ENCODE measurements at places on chromosomes 16 and 17.

DNA sequence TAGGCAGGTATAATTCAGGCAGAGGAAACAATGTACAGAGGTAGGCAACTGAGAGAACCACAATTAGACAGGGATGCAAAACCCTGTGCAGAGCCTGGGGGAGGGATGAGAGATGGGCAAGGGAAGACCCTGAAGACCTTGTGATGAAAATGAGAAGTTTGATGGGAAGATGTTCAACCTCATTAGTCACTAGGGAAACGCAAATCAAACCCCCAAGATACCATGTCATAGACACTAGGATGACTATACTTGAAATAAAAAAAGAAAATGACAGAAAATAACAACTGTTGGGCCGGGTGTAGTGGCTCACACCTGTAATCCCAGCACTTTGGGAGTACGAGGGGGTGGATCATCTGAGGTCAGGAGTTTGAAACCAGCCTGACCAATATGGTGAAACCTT, 813.1 kb downstream of the CDH11 start:
- DNase-seq = no peak

- no peak for DNase-seq
These were observed 17.9 kb upstream of the ALOX15B start for GRCh38 chr17:8020776-8021564.

- DNase-seq = no peak
These were observed 98.2 kb downstream of the CYLD start for GRCh38 chr16:50839920-50840729.

DNA sequence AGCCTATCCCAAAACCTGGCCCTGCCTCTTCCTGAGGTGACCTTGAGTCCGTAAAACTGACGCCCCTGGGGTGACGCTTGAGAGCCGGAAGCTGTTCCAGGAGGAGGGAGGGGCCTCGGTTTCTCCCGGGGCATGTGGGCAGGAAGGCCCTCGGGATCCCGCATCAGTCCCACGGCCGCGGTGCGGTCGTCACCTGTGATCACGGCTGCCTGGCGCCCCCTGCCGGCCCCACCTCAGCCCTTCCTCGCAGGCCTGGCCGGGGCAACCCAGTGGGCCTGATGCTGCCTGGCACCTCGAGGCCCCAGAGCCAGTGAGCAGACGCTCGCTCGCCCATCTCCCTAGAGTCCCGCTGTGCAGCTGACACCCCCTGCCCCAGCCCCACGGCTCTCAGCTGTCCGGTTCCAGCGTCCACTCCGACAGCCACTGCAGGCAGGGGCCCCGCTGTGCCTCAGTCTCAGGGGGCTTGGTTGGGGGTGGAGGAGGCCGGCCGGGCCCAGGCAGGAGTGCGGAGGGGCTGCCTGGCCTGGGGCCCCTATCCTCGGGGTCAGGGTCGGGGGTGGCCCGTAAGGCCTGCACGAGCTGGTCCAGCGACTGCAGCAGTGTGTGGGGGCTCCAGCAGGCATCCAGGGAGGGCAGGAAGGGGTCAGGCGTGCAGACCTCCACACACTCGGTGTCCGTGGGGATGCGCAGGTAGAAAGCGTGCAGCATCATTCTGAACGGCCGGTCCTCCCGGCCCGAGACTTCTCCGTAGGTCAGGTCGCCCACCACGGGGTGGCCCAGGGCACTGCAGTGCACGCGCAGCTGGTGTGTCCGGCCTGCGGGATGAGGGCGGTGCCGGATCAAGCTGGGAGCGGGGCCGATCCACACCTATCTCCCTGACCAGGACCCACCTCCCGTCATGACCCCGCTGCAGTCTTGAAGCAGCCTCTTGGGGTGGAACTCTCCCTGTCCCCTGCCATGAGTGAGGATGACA, 2.3 kb downstream of the RPUSD1 start:
- DNase-seq = no peak

DNA sequence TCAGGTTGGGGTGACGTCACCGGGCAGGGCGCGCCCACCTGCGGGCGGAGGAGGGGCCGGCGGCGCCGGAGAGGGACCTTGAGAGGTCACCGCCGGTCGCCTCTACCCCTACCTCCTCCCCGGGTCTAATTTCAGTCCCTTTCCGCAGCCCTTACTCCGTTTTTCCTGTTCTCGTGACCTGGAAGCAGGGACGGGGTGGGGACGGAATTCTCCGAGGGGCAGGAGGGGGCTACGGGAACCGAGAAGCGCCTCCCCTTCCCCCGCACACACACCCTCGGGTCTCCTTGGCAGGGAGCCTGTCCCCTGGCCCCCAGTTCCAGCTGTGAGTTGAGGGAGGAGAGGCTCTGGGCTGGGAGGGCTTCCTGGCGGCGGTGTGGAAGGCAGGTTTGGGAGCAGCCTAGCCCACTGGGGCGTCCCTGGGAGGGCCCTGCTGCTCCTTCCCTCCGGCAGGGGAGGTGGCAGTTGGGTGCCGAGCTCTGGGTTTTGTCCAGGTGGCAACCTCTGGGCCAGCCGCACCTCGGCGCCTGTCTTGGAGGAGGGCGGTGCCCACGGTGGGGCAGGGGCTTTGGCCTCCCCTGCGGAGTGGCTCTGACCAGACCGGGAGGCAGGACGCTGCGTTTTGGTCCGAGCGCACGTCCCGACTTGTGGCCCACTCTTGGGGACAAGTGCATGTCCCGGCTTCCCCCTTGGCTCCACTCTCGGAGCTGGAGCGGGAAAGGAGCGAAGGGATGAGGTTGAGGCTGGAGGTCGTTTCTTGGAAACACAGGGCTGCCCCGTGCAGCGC, 773 bp downstream of the SYNGR3 start:
- no peak for DNase-seq

- DNase-seq = peak; percentile 86
These were observed 203.4 kb upstream of the FOXF1 start for GRCh38 chr16:86306811-86307513.

DNA sequence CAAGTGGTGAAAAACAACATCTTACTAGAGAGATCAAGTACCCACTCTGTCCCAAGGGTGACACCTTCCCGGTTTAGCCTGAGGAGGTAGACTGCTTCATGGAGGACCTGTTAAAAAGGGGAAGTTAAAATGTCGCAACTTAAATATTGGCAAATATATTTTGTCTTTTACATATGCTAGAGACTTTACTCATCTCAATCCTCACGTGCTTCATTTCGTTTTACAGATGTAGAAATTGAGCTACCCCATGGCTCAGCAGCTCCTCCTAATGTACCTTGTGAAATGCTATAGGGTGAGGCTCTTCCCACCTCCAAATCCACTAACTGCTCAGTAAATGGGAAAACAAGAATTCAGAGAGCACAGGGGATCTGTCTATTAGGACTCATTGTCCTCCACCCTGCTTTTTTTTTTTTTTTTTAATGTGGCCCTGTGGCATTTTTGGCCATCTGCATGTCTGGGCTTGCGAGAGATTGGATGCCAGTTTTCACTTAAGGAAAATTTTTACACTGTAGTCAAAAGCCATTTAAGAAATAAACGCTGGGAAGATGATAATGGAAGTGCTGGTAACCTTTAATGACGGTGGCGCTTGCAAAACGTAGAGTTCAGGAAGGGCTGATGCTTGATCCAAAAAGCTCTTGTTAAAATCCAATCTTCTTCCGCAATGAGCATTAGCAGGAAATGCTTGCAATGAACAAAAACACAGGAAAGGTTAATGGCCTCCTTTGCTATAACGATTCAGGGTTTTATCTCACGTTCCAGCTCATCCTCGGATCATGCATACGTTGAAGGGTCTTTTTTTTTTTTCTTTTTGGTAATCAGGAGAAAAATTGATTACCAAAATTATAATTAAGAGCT, 39.8 kb downstream of the HSBP1 start:
- DNase-seq = no peak

GRCh38 chr17:44010966-44011647, 3.7 kb downstream of the TMEM101 start:
- DNase-seq = no peak

DNA sequence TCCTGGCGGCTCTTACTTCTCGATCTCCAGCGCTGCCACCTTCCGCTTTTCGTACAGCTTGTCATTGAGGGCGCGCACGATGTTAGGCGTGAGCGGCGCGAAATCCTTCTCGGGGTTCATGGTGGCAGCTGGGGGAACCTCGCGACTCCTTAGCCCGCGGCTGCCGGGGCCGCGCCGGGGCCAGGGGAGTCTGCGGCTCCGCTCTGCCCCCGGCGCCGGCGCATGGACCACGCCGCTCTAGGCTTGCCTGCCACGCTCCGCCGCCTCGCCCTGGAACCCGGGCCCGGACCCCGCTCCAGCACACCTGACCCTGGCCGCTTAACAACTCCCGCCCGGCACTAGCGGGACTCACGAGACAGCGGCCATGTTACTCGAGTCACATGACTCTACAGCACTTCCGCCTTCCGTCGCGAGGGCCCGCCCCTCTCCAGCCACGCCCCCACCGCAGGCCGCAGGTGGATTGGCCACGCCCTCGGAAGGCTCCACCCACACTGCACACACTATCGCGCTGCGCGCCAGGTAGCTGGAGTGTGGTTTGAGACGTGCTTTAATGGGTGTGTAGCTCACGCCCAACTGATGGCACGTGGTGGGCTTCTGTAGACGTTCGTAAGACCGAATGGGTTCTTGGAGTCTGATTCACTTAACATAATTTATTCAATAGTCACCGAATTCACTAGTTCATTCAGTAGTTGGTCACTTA, at the start of gene VAC14:
VAC14 (minus strand) TSS at position 378 of the 700 bp plus-strand sequence; CDS start at position 120, 258 bp downstream.
- DNase-seq = no peak

GRCh38 chr17:41528959-41529353, 848 bp upstream of the KRT19 start:
- DNase-seq = no peak

GRCh38 chr16:15031586-15031985, 24.3 kb downstream of the NTAN1 start:
- no peak for DNase-seq

GRCh38 chr16:73150786-73151185, 102.9 kb upstream of the ZFHX3 start:
- DNase-seq = no peak

DNA sequence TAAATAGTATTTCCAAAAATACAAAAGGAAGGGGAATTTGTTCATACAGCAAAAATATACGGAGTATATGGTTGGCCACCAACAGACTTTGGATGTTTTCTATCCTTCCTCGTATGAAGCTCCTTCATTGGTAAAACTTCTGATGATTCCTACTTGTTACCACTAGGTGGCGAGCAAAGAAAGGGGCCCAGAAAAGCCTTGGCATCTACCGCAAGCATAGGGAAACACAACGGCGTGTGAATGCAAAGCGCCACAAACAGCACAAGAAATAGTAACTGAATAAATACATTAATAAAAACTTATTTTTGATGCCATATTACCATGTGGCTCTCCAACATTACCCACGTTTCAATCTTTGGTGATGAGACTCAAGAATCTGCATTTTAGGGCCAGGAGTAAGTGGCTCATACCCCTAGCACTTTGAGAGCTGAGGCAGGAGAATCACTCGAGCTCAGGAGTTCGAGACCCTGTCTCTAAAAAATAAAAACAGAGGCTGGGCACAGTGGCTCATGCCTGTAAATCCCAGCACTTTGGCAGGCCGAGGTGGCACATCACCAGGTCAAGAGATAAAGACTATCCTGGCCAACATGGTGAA, 34.5 kb downstream of the YWHAE start:
- peak; percentile 50 for DNase-seq

DNA sequence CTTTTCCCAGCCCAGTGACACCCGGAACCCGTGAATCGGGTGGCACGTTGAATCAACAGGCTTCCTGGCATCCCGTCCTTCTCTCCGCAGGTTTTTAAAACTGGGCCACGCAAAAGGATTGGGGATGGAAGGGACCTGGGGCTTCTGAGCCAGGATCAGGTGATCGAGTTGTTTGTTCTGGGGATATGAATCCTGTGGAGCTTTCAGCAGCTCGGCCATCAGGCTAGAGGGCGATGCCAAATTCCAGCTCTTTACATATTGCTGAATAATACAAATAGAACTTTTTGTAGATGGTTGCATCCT, 473 bp downstream of the SUPT6H start:
- DNase-seq = no peak

DNA sequence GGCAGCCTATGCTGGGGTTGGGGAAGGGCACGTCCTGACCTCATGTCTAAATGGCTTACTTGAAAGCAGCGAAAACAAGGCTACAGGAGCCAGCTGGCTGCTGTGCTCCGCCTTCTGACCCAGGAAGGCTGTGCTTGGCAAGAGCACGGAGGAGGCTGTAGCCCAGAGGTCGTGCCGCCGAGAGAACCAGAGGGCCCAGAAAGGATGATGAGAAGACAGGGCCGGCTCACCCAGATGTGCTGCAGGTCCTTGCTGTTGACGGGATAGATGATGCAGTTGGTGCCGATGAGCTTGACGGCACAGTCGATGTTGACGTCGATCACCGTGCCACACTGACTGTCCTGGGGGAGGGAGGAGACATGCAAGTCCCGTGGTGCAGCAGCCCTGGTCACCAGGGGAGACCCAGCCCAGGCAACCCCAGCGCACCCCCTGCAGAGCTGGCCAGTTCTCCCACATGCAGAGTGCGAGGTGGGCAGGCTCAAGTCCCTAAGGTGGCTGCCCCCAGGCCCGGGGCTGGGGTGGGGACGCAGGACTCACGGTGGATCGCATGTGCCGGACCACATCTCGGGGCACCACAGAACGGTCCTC, 20.7 kb downstream of the SPHK1 start:
- DNase-seq = no peak

GRCh38 chr17:59331929-59332748, 684 bp downstream of the YPEL2 start:
- DNase-seq = no peak

GRCh38 chr16:17471719-17472461, 1.1 kb upstream of the XYLT1 start:
- no peak for DNase-seq

DNA sequence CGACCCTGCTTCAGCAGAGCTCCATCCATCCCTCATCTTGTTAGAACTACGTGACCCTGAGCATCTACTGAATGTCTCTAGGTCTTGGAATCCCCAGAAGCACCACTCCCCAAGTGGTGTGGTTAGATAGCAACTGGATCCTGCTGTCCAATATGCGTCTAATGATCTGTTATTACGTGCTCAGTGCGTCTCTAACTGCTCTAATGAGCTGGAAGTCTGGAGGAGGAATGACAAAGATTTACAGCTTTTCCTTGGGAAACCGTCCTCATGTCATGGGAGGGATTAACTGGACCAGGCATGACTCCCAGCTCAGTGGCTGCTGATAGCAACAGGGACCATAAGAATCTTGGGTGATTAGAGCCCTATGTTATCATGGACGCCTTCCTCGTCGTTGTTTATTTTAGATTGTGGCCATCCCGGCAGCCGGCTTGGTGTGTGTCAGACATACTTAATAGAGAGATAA, 150.9 kb downstream of the HS3ST3B1 start:
- no peak for DNase-seq

DNA sequence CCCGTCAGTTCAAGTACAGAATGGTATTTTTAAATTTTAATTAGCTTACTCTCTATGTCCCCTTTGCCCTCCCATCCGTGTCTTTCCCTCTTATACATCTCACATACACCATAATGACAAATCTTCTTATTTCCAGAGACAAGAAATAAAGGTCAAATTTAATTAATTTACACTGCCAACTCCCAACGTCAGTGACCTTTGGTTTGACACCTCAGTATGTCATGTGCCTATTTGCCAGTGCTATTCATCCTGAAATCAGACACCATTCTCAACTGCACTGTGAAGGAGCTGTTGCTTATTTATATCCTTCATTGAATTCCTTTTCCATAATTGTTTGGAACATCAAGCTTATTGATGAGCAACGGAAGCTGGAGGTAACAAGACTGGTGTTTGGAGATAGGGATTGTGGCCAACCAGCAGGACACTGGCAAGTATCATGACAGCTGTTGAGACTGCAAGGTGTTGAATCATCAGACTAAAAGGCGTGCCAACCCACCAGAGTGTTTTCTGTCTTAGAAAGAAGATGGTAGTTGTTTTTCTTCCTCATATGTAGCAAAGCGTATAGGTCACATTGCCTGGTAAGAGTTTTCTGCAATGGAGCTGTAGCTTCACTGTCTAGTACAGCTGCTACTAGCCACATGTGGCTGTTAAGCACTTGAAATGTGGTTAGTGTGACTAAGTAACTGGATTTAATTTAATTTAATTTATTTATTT, 12.5 kb downstream of the CALCOCO2 start:
- DNase-seq = no peak
